ENCODE measurements at places on chromosomes 2 and 18.

- peak; percentile 40 for DNase-seq
Measured at GRCh38 chr2:31170071-31170698, 31.9 kb upstream of the GALNT14 start.

- no peak for DNase-seq
Measured at GRCh38 chr2:151552287-151552686, 142.6 kb downstream of the RIF1 start.

DNA sequence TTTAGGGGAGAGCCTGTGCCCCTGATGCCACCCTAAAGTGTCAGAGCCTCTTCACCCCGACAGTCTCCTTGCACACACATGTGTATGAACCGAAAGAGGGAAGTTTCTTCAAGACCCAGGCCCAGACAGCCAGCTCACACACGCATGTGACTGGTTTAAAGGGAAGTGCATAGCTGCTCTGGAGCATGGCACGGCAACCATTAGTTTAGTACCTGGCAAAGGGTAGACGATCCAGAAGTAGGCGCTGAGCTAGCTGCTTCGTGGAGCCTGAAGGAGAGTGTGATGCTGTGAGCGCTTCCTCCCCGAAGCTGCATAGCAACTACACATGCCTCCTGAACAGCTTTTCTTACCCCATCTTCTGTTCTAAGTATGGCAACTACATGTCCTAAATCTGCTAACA is 91.7 kb downstream of the ZCCHC2 start:
- DNase-seq = no peak

DNA sequence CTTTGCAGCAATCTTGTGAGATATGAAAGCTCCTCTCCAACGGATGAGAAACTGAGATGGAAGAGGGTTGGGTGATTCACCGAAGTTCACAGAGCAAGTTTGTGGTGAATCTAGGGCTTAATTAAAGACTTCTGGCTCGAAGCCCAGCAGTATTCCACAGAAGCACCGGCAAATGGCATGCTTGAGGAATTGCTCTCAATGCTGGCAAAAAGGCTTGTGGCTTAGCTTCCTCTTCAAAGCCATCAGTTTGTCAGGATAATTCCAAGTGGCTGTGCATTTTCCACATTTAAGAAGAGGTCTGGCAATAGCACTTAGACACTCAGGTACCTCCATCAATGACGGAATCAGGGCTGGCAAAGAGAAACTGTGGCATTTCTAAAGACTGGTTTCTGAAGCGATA is 98.7 kb upstream of the SLC66A3 start:
- no peak for DNase-seq

- DNase-seq = no peak
Measured at GRCh38 chr2:144848423-144848822, 328.5 kb upstream of the ZEB2 start.

DNA sequence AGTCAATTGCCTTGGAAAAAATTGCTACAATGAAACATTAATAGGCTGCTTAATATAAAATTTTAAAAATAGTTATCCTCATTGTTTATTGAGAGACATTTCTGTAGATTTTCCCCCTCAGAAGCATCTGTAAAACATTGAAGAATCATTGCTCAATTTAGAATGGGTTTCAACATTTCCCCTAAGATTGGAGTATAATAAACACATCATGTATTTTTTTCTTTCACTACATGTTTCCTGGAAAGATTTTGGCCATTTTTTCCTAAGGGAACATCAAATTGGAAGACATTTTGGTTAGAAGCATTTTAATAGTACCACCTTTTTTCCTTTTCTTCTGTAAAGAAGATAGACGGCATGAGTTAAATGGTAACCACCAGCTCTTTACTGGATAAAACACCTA is 443.2 kb upstream of the SPHKAP start:
- no peak for DNase-seq

DNA sequence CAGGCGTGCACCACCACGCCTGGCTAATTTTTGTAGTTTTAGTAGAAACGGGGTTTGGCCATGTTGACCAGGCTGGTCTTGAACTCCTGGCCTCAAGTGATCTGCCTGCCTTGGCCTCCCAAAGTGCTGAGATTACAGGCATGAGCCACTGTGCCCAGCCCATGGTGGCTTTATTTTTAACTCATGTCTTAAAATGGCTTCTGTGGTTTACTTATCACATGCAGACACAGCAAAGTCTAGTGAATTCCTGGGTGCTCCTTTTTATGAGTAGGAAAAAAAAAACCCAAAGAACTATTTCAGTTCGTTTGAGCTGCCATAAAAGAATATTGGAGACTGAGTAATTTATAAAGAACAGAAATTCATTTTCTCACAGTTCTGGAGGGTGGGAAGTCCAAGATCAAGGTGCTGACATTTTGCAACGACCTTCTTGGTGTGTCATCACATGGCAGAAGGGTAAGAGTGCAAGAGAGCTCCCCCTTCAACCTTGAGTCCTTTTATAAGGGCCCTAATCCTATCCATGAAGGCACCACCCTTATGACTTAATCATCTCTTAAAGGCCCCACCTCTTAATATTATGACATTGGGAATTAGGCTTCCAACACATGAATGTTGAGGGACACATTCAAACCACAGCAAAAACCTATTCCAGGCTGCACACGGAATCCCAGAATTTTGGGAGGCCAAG is 12.6 kb upstream of the REL start:
- DNase-seq = no peak

- DNase-seq = no peak
Measured at GRCh38 chr18:24552218-24552617, 91.8 kb downstream of the HRH4 start.

DNA sequence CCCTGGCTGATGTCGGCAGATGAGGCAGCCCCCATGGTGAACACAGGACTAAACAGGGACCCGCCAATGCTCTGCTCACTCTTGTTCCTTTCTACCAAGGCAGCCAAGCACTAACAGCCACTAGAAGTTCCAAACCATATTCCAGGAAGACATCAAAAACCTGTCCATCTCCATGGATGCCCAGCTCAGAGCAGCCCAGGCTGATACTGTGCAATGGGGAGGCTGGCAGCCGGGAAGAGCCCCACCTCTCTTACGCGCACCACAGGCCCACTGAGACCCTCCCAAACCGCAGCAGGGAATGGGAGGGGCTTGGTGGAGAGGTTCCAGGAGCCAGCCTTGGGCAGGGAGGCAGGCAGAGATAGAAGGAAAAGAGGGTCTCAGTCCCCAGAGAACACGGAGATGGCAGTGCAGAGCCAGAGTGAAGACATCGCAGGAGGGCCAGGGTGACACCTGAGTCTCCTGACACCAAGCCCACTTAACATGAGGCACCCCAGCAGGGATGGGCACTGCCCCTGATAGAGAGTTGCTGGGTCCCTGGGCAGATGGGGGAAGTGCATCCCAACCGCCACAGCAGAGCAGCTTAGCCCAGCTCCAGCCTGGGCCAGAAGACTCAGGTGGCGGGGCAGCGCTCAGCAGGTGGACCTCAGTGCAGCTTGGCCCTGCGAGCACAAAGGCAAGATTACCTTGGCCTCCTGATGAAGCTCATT is 3.4 kb downstream of the HS6ST1 start:
- DNase-seq = peak; percentile 34

DNA sequence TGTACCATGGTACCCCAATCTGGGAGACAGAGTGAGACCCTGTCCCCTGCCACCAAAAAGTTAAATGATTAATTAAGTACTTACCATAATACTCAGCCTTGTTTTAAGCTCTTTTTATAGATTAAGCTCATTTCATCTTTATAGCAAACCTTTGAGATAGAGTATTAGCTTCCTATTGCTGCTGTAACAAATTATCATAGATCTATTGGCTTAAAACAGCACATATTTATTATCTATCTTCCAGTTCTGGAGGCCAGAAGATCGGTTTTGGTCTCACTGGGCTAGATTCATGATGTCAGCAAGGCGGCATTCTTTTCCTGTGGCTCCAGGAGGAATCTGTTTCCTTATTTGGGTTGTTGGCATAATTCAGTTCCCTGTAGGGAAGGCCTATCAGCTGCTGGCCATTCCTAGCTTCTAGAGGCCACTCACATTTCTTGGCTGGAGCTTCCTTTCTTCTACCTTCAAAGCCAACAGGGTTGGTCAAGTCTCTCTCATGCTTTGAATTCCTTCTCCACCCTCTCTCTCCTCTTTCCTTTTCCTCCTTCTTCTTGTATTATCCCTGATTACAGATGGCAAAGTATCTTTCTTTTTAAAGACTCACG is 13.7 kb upstream of the GREB1 start:
- DNase-seq = no peak

DNA sequence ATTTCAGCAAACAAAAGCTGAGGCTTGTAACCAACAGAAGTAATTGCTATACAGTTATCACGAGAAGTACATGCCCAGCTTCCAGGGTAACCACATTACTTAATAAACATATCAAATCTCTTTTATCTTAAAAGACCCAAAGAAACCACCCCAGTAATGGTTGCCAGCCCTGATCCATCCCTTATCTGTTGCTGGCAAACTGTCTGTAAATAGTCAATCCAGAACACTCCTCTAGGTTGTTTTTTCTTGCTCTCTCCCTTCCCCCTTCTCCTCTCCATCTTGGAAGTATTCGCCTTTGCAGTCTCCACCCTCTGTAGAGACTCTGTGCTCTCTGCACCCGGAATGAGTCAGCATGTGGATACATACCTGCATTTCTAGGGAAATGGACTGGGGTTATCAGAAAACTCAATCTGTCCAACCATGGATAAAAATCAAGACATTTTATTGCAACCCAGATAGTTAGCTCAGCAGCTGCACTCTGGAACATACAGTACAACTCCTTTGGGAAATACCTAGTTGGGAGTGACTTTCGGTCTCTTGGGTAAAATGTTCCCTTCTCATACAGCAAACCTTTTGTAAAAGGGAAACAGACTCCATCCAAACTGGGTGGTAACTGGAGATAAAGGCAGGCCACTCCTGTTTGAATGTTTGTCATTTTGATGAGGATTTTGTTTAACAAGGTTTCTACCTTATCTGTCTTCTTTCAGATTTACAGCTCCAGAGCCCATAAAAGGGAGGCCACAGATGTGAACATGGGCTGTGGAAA is 123.5 kb upstream of the FOSL2 start:
- no peak for DNase-seq

- DNase-seq = no peak
Measured at GRCh38 chr2:60695793-60696192, 60.3 kb upstream of the PAPOLG start.

- DNase-seq = no peak
Measured at GRCh38 chr2:58047373-58047935, 848 bp downstream of the VRK2 start.

DNA sequence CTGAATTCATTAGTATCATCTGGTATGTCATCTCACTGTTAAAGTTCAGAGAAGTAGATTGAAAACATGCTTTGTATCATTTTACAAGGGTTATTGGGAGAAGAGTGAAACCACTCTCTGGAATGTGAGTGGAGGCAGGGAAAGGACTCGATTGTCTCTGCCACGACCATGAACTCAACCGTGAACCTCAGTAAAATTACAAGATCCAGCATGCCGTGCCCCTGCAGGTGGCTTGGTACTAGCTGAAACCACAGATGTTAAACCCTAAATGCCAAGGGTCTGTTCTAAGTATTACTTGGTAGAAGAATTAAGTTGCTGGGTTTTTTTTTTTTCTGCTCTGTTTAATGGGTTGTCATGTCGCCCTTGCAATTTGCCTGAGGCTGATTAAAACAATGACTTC is 197.2 kb downstream of the MYO3B start:
- no peak for DNase-seq

DNA sequence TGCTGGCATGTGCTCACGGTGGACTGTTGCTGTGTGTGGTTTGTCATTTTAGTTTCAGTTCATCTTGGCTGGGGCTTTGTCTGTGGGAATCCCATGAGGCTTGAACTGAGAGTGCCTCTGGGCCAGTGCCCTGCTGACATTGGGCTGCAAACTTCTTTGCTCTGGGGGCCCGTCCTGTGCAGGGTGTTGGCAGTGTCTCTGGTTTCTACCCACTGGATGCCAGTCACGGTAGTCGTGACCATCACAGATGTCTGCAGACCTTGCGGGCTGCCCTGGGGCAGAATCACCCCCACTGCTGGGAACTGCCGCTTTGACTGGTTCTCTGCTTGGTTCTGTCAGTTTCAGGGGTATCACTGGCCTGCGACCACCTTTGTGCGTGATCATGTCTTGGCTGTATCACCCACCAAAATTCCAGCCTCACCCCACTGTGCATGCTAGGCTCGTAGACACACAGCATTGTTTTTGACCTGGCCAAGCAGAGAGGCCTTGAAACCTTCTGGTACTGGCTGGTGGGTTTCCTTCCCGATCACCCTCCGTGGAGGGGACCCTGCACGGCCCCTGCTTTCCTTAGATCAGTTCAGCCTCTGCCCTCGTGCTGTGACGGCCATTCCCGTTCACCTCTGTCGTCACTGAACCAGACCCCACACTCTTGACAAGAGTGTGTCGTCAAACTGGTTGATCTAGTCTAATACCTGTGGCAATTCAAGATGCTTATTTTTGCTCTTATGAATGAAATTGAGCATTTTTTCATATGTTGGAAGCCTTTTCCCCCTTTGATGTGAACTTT is 57.6 kb downstream of the KCNG2 start:
- no peak for DNase-seq

DNA sequence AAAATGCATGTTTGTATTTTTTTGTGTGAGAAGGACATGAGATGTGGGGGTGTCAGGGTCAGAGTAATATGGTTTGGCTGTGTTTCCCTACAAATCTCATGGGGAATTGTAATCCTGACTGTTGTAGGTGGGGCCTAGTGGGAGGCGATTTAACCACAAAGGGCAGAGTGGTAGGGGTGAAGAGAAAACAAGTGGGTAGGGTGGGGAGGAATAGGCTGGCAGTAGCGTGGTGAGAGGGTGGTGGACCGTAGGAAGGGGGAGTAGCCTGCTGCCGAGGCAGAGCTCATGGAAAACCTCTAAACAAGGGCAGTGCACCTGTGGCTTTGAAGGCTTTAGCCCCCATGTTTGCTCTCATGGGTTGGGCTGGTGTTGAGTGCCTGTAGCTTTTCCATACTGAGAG is 152.8 kb upstream of the ZNF519 start:
- no peak for DNase-seq

DNA sequence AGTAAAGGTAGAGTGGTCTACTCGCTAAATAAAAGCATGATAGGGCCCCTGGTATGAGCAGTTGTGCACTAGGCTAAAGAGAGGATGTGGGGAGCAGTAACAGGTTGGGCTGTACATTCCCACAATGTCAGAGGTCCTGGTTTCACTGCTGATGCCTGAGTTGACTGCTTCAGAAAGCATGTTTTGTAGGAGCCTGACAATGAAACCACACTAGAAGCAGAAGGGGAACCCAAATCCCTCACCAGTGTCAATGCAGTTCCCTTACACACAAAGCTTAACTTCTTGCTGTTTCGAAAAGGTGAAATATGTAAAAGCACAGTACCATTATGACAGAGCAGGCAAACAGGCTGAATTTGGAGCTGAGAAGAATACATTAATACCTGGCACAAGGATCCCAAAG is 291.7 kb upstream of the KYNU start:
- no peak for DNase-seq

DNA sequence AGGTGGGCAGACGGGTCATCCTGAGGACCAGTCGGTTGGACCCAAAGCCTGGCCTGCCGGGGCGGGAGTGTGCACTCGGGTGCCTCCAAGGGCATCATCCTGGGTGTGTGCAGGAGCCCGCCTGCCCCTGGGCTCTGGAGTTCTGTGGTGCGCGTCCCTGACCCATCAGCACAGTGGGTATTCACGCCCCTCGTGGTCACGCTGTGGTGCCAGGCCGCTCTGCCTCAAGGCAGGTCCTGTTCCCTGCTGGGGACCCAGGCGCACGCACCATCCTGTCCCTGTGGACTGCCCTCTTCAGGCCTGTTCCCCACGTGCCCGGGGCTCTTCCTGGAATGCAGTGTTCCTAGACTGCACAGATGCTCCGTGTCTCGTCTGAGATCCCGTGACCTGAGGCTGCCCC is 14.3 kb upstream of the D2HGDH start:
- DNase-seq = no peak

- no peak for DNase-seq
Measured at GRCh38 chr2:121377646-121378045, 92.6 kb upstream of the TFCP2L1 start.

GRCh38 chr2:120794716-120795115 is 59.0 kb downstream of the GLI2 start:
- DNase-seq = no peak

Data from 8988T (cell line).